ENCODE measurements at places on chromosomes 6 and 20.

- no peak for DNase-seq
Observed at GRCh38 chr6:116783852-116784251, 18.3 kb upstream of the FAM162B start.

- no peak for DNase-seq
Observed at GRCh38 chr20:31517373-31517772, 3.1 kb downstream of the HM13 start.

DNA sequence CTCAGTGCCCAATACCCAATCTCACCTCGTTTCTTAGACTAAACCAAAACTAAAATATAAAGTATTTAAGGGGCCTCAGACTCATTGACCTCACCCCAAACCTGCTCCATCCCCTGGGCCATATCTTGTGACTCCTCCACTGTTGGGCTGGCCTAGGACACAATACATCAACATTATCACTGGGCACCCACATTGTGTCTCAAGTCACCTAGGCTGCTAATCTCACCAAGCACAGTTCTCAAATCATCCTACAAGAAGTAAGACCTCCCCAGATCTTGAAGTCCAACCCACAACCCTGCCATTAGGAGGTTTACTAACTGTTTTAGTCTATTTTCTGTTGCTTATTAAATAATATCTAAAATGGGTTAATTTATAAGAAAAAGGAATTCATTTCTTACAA lies 96.2 kb downstream of the CRYBG1 start:
- no peak for DNase-seq

DNA sequence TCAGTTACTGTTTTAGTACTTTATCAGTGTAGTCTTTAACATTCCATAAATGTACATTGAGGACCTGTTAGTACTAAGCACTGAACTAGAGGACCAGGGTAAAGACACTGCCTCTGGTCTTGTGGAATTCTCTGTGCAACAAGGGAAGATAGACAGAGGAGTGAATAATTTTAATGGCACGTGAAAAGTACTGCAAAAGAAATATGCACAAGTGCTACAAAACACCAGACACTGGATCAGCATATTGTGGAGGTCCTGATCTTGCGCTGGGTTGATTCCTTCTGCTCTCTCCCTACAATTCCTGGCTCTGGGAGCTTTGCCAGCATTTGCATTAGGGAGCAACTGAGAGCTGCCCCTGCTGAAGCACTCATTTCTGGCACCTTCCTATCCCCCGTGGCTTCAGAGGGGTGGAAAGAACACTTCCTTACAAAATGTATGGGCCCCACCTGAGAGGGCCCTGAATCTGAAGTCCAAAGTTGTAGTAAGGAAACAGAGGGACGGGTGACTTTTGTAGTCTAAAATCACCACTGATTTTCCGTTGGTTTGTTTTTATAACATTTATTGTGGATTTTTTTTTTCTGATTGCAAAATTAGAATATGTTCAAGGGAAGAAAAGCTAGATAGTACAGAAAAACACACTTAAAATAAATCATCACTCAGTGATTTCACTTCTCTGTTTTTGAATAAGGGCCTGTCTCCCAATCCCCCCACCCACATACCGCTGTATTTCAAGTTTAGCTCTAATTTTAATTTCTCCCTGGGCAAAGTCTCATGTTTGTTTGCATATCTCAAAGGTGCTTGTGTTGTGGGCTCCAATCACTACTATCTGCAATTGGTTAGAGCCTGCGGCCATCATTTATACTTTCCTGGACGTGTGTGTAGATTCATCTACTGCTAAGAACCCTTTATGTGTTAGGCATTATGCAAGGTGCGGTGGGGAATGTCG lies 4.9 kb downstream of the PKIG start:
- DNase-seq: no peak

GRCh38 chr20:7426890-7427496 lies 513.3 kb downstream of the HAO1 start:
- no peak for DNase-seq

DNA sequence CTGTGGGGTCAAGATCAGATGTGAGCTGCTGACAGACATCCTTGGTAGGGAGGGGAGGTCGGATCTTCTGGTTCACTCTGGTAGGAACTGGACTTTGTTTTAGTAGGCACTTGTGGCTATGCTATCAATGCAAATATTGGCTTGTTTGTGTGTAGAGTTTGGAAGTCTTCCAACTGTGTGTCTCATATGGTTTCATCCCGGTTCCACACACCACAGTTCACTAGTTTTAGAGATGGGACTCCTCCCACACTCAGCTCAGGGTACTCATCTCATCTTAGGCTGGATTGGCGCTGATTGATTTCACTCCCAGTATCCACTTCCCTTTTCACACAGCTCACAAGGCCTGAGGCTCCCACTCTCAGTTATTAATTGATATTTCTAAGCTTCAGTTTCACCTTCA lies 161.3 kb downstream of the THBS2 start:
- no peak for DNase-seq

Data from activated CD4-positive, alpha-beta T cell treated with anti-CD3 and anti-CD28 coated beads for 4 hours (primary cell).